ENCODE measurements at places on chromosomes 6 and 20.

DNA sequence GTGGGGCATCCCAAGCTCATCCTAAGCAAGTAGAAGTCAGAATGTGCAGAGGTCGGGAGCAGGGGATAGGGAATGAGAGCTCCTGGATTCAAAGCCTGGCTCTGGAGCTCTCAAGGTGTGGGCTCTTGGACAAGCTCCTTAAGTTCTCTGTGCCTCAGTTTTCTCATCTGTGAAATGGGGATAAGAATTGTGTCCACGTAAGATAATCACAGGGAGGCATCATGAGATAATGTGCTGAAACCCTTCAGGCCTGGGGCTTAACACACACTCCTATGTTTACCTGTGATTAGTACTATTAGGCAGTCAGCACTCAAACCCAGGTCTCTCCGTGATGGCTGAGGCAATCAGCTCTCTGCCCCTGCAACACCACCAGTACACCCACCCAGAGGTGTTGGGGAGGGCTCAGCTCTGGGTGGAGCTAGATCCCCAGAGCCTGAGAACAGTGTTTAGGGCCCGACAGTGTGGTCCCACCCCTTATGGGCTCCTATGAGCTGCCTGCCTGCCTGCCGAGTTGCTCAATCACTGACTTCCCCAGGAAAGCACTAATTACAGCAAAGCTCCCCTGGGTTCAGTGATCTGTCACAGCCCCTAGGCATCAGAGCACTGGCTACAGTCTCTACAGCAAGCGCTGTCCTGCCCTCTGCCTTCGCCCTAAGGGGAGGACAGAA lies 6.3 kb upstream of the SIRPA start:
- peak; percentile 86 for DNase-seq

- no peak for DNase-seq
Observed at GRCh38 chr6:38341496-38341895, 298.2 kb downstream of the BTBD9 start.

DNA sequence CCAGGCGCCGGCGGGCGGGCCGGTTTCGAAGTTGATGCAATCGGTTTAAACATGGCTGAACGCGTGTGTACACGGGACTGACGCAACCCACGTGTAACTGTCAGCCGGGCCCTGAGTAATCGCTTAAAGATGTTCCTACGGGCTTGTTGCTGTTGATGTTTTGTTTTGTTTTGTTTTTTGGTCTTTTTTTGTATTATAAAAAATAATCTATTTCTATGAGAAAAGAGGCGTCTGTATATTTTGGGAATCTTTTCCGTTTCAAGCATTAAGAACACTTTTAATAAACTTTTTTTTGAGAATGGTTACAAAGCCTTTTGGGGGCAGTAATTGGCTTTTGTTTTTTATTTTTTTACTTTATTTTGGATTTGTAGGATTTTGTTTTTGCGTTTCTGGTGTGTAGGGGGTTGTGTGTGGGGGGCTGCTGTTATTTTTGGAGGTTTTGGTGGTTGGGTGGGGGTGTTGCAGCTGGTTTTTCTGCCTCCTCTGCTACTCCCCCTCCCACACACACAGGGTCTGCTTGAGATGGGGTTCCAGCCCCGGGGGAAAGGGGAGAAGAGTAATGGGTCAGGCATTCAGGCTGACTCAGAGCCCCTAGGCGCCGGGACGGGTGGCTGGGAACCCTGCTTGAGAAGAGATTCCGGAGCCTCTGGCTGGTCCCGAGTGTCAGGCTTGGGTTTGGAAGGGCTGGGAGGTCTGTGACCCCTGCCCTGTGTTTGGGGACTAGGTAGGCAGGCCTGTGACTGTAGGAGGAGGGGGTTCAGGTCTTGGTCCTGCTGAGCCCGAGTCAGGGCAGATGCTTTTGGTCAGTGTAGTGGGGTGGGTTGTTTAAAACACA lies 2.0 kb downstream of the CEBPB start:
- peak; percentile 95 for DNase-seq

DNA sequence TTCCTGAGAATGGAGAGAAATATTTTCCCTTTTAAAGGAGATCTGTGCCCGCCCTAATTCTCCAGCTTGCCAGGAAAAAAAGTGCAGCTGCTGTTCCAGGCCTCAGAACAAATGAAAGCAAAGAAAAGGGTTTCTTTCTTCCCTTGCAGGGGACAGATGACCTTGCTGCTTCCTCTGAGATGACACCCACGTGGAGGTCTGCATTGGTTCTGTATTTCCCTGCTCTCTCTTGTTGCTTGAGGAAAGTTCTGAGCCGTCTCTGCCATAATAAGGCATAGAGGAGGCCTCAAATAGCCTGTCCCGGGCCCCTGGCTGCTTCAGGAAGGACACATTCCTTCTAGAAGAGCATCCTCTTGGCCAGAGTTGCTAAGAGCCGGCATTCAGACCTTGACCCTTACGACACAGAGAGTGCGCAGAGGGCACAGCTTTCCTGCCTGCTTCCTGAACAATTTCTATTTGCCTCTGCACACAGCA lies 501.8 kb upstream of the SULF2 start:
- DNase-seq: no peak

DNA sequence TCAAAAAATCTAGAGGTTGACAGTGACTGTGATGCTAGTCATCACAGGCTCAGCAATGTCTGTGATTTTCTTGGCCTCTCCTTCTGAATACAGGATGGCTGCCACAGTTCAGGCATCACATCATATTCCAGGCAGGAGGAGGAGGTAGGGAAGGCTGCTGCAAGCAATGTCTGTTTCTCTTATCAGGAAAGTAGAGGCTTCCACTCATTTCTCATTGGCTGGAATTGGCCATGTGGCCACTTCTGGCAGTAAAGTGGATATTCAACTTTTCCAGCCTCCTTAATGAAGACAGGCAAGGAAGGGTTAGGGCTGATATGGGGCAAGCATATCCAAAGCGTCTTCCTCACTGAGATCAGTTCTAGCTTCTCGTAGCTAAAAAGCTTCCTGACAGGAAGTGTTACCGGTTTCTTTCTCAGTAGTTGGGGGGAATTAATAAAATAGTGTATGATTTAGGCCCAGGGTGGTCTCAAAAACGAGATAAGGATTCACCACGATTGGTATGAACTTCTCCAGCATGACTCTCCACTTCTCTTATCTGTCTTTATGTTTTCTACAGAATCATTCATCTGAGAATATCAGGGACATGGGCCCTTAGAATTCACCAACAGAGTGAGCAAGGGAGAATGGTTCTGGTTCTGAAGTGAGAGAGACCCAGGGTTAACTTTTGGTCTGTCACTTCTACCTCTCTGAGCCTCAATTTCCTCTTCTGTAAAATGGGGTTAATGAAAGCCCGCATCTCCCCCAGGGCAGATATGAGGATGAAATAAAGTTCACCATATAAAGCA lies 32.7 kb upstream of the PSMF1 start:
- no peak for DNase-seq

GRCh38 chr6:113458368-113459010 lies 398.7 kb upstream of the MARCKS start:
- no peak for DNase-seq

GRCh38 chr6:6474170-6474920 lies 114.2 kb upstream of the LY86 start:
- DNase-seq: no peak

Data from inflammatory macrophage treated with lipopolysaccharide for 4 hours (primary cell).